ENCODE measurements at places on chromosomes 7 and 10.
A peak's percentile ranks its signal among the peaks of the same experiment; 100 is the strongest.

GRCh38 chr10:11337516-11337915 lies 273.9 kb downstream of the USP6NL start:
- peak; percentile 3 for DNase-seq

DNA sequence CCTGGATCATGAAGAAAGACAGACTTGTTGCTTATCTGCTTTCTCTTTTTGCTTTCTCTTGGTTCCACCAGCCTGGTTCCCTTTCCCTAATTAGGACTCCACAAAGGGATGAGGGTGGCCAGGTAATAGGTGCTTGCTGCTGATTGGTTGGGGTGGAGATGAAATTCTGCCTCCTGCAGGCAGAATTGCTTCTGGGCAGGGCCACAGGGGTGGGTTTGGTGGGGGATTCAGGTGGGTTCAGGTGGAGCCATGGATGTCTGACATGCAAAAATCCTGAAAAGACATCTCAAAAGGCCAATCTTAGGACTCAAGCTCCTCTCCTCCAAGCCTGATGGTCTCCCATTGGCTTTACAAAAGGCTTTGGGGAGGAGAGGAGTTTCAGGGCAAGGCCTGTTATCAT lies 25.4 kb upstream of the ACHE start:
- no peak for DNase-seq

DNA sequence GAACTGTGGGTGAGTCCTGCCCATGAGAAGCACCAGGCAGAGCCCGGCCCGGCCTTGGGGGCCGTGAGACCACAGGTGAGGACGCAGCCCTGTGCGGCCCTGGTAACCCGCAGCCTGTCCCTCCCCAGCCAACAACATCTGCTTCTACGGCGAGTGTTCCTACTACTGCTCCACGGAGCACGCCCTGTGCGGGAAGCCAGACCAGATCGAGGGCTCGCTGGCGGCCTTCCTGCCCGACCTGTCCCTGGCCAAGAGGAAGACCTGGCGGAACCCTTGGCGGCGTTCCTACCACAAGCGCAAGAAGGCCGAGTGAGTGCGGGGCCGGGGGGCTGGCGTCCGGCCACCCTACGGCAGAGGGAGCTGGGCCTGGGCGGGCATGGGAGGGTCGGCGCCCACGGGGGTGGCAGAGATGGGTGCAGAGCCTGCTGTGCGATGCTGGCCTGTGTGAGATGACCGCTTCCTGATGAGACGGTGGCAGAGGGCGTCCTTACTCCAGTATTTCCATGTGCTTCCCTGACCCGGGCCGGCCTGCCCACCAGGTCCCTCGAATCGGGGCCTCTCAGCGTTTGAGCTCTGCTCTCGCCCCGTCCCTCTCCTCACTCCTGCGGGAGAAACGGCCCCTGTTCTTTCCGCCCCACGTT lies 34.1 kb upstream of the FOXL3 start:
- no peak for DNase-seq

- peak; percentile 78 for DNase-seq
Observed at GRCh38 chr10:7084280-7085005, 326.4 kb downstream of the SFMBT2 start.

DNA sequence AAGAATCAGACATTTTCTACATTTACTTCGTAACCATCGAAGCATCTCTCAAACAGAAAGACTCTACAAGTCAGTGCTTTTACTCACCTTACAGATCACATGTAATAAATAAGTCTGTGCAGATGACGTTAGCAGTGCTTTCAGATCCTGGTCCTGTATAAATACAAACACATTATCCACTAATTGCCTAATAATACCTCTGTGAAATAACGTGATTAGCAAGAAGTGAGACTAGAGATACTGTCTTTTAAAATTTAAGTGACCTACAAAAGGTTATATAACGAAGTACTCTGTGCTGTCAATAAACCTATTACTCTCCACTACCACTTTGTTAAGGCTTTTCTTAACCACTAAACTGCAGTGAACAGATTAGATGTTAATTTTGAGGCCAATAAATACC lies 246.9 kb downstream of the NSUN6 start:
- no peak for DNase-seq

DNA sequence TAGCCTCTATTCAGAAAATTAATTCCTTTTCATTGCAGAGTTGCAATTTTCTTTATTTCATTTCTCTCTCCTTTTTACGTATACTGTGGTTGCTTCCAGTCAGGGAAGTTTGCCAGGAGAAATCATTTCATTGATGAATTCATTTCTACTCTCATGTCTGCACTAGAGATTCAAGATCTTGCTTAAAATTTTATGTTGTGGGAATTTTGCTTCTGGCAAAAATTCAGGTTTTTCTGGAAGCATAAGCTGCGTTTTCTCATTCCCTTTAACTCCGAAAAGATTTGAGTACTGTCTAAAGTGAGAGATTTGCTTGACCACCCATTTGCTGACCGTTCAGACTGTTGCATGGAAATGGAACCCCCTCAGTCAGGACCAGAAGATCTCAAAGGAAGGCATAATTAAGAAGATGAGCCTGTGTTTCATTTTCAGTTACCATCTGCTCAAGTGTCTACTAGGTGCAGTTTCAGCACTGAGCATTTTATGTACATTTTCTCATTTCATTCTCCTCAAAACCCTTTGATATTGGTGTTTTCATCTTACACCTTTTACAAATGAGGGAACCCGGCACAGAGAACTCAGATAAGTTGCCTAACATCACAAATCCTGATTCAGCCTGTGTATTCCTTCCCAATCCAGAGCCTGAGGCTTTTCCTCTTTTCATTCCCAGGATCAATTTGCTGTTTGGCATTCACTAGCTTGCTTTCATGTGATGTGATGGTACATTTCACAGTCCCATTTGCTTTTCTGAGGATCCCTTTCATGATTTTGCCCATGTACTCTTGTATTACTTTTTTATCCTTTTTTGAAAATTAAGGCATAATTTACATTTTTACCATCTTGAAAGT lies 3.9 kb downstream of the PTPRZ1 start:
- no peak for DNase-seq

- no peak for DNase-seq
Observed at GRCh38 chr7:18916826-18917225, 200.6 kb downstream of the TWIST1 start.

- DNase-seq = no peak
Observed at GRCh38 chr10:94115725-94116124, 122.0 kb downstream of the PLCE1 start.

GRCh38 chr10:34576797-34577196 lies 238.3 kb downstream of the PARD3 start:
- DNase-seq = no peak

GRCh38 chr10:69892406-69892805 lies 90.7 kb downstream of the COL13A1 start:
- DNase-seq = no peak

DNA sequence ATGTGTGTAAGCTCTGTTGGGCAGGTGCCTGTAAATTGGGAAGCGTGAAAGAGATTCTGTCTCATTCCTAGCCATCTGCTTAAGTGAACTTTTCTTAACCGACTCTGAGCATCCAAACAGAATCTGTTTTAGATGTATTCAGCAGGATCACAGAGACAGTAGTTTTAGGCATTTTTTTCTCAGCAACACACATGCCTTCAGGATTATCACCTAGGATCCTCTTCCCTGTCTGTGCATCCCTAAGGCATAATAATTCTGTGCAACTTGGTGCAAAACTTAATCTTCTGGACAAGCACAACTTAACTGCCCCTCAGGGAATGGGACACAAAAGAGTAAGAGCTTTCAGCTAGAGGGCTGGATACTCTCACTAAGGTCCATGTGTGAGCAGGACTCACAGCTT lies 284.8 kb downstream of the C7orf25 start:
- DNase-seq = no peak

DNA sequence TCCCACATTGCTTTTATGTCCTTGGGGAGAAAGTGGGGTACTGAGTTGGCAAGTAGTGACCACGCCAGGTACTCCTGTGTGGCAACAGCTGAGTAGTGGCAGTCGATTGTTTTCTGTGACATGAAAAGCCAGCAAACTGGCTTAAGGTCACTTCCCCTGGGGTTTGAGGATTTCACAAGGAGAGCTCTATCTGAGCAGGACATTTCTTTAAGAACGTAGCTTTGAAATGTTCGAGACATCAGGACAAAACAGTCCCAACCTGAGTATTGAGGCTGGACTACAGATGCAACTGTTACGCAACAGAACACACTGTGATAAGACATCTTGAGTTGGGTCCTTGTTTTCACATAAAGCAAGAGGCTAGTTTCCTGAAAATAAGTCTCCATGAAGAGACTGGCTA lies 146.7 kb upstream of the KLF14 start:
- DNase-seq = no peak

GRCh38 chr10:3365630-3366029 lies 193.0 kb upstream of the PITRM1 start:
- no peak for DNase-seq

DNA sequence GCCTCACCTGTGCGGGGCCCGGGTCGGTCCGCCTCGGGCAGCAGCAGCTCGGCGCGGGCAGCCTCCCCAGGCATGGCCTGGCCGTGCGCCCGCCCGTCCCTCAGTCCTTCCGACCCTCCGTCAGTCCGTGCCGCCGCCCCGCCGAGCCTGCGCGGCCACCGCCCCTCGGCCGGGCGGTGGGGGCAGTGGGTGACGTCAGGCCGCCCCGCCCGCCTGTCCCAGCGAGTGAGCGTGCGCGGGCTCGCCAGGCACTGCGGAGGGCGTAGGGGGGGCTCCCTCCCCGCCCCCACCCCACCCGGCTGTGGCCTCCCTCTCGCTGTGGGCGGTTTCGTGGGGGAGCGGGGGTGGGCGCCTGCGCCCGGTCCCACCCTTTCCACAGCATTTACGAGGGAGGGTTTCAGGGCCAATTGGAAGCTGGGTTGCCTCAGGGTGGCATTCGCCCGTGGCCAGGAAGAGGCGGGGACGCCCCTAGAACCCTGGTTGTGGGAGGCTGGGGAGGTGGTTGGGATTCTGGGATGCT lies at the start of gene NACAD:
NACAD (minus strand) TSS at position 149 of the 520 bp plus-strand sequence; CDS start at position 74, 75 bp downstream.
- DNase-seq = no peak

GRCh38 chr10:33106767-33107166 lies 148.7 kb upstream of the ITGB1 start:
- DNase-seq = no peak

DNA sequence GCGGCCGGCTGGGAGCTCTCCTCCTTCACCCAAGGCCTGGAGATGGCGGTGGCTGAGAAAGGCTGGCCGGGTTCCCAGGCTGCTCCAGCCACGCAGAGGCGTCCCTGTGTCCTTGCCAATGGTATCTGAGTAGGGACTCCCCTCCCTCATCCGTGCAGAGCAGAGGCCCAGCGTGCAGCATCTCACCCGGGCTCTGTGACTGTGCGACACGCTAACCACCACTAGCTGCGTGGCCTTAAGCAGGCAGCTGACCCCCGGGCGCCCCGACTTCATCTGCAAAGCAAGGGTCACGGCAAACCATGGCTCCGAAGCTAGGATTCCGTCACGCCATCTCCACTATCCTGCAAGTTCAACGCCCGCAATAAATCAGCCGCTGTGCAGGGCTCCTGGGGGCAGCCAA lies 47.2 kb upstream of the TNRC18 start:
- no peak for DNase-seq

DNA sequence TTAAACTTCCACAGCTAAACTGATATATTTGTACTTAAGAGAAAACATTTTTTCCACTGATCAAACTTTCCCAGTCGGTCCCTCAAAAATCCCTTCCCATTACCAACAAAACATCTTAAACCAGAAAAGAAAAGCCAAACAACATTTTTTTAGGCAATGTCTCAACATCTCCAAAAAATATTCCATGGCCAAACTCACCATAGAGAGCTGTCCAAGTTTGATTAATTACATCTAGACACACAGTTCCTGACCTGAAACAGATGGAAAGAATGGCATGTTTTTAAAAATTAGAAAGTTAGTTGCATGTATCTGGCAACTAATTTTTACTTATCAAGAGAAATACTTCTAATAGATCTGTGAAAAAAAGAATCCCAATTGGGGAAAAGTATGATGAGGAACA lies 95.4 kb downstream of the UBE2H start:
- DNase-seq = no peak

DNA sequence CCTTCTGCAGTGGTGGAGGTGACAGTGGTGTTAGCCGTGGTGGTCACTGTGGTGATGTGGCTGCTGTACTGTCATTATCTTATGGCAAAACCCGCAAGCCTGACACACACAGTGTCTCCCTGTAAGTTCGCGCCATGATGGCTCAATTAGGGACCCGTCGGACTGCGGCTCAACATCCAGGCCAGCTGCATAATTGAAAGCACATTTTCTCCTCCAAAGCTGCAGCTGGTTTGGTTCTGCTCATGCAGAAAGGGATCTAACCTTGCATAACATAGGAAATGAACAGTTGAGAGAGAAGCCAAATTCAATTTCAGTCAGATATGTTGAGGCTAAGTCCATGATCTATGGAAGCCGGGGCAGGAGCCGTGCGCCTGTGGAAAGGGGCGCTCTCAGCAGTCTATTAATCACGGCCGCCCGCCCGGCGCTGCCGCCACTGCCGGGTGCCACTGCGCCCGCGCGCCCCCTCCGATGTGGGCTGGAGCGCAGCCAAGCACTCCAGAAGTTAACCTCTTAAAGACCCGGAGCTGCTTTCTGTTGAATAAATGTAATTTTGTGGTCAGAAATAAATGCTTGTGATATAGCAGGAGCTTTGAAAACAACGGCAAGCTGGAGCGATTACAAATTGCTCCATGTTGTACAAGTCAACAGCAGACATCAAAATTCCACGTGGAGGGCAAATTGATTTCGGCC lies 227.7 kb downstream of the CUX1 start:
- no peak for DNase-seq

DNA sequence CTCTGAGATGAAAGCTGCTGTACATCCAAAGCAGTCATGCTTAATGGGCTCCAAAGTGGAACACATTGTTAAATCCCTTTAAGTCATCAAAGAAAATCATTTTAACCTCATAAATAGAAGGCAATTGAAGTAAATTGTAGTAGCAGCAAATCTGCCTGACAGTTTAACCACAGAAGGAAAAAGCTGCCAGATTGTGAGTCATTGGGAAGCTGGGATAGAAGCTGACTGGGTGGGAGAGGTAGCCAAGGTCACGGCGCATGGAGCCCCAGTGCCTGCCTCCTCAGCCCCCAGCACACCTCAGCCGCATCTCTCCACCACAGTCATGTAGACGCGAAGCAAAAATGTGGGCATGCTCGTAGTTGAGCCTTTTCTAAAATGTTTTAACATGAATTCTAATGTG lies 44.0 kb downstream of the TARP start:
- no peak for DNase-seq

GRCh38 chr7:51901489-51901840 lies 584.9 kb upstream of the COBL start:
- DNase-seq = no peak

- peak; percentile 60 for DNase-seq
Observed at GRCh38 chr10:103859161-103860086, 4.0 kb upstream of the SH3PXD2A start.

DNA sequence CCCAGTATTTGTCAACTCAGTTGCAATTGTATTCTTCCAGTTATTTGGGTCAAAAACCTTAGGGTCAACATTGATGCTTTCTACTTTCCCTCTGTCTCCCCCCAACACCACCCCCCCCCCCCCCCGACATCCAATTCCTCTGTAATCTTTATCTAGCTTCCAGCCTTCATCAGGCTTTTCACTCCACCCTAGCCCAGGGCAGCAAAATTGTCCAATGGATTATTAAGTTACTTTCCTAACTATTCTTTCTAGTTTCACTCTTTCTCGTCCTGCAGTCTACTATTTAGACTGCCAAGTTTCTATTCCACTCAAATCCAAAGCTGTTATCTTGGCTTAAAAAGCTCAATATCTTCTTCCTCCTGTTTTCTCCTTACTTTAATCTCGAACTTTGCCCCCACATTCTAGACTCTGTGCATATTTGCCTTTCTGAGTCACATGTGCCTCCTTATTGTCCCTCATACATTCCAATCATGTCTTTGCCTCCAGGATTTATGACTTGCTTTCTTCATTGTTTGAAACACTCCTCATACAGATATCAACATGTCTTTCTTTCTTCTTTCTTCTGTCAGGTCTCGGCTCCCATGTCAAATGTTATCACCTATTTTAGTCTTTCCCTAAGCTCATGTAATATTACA lies 196.6 kb upstream of the TMEM196 start:
- no peak for DNase-seq
